ENCODE measurements at places on chromosomes 3 and 15.

DNA sequence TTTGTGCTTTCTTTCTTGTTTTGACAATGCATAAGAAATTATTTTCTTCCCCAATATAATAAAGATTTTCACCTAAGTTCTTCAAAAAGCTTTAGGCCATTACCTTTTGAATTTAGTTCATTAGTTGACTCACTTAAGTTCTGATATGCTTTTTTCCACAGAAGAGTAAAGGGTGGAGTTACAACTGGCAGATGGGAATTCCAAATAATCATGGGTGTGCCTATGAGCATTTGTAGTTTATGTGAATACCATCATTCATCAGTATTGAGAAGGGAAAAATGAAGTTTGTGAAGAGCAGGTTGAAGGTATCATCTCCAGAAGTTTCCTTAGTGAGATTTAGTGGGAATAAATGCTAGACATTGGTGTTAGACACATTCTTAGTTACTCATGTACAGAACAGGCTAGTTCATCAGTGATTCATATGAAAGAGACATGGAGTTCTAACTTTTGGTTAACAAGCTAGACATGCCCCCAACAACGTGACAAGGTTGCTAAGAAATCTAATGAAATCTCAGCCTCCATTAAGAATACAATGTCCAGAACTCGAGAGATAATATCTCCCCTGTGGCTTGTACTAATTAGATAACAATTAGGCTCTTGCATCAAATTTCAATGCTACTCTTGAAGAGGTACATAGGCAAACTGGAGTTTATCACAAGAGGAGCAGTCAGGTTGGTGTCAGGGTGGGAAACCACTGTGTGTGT, 16.9 kb upstream of the ALCAM start:
- DNase-seq = no peak

DNA sequence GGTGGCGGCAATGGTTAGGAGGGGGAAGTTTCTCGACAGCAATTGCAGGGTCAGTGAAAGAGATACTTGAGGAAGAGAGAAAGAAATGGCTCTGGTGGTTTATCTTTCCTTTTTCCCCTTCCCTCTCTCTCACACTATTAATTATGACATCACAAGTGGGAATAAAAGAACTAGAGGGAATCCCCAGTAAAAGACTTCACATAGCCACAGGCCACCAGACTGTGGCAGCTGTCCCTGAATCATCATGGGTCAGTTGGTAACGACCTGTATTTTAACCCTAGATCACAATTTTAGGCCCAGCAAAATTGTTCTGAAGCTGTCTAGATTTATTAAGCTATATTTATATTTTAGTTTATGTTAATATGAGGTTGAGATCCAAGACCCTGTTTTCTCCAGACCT, 40.3 kb downstream of the MBNL1 start:
- no peak for DNase-seq

GRCh38 chr3:25037049-25037547, 391.0 kb upstream of the RARB start:
- DNase-seq = no peak

GRCh38 chr3:126149256-126149902, 31.0 kb downstream of the ALDH1L1 start:
- DNase-seq = no peak

DNA sequence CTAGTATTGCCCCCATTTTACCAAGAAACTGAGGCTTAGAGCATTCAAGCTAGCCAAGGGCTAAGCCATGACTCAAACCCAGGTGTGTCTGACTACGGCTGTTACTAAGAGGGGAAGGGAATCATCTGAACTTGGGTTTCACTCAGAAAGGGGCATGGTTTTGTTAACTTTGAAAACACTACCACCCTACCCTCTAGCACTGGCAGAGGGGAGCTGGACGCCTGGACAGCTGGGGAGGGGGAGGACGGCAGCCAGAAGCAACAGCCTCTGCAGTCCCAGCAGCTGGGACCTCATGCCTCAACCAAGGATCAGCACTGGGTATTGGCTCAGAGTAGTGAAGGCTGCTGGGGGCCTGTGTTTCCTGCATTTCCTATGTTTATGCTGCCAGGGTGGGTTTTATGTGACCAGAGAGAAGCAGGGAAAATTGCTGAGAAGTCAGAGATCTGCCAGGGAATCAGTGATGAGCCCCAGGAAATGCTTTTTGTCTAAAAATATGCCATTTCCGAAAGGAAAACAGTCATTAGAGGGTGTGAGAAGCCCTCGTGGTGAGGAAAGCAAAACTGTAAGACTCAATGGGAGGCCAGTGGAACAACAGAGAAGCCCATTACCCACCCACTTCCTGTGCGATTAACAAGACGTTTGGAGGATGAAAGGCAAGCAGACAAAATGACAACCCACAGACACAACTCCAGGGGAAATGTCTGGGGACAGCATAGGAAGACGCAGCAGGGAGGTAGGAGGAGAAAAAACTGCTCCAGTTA, 41.2 kb downstream of the LIPC start:
- peak; percentile 66 for DNase-seq

- no peak for DNase-seq
Observed at GRCh38 chr3:9676785-9677184, 26.8 kb upstream of the CPNE9 start.

- no peak for DNase-seq
Observed at GRCh38 chr3:121855555-121855954, 20.5 kb downstream of the EAF2 start.

Data from CD4-positive, alpha-beta memory T cell (primary cell).